ENCODE measurements at places on chromosomes 16 and 17. TPM values are rescaled to one million over a fixed set of nuclear protein-coding genes. Genes with fewer than 3 reads are reported as not detected.

Gene MILR1
- 1.4 TPM for total RNA-seq

Gene MAPT
- 1.8 TPM for total RNA-seq

Gene CPD
- 34.6 TPM for total RNA-seq

Gene MVP
- total RNA-seq, result 150 TPM

Gene CDH1
- total RNA-seq, result 4.0 TPM

Gene MMP25
- 1.3 TPM for total RNA-seq

Gene TK1
- total RNA-seq, result 239 TPM

Gene IRX3
- total RNA-seq, result 6.5 TPM

Gene BTBD17
- total RNA-seq, result 0.05 TPM

Gene SLC2A4
- total RNA-seq, result 0.35 TPM

Gene NME1
- 617 TPM for total RNA-seq

Gene KREMEN2
- total RNA-seq, result 1.8 TPM

Gene CBX2
- total RNA-seq, result 15.6 TPM

Gene STAC2
- total RNA-seq, result 7.8 TPM

Gene DDX52
- 26.0 TPM for total RNA-seq

Gene SBK1
- total RNA-seq, result 0.34 TPM

Gene SSTR5
- 0.51 TPM for total RNA-seq

Gene SLC5A2
- total RNA-seq, result 0.23 TPM

Gene KRTAP4-6
- not detected for total RNA-seq

Gene SLFN12L
- total RNA-seq, result not detected

Gene PYDC1
- total RNA-seq, result not detected

Gene KRT40
- total RNA-seq, result not detected

Gene HBQ1
- total RNA-seq, result 7.3 TPM

Gene PYY
- 0.08 TPM for total RNA-seq

Gene KRT28
- not detected for total RNA-seq

Gene BCL6B
- total RNA-seq, result not detected

Gene CCL8
- total RNA-seq, result not detected

Gene SLFN5
- total RNA-seq, result 2.5 TPM

Gene PRSS36
- 2.1 TPM for total RNA-seq

Gene CBX8
- total RNA-seq, result 16.5 TPM

Gene KRTAP16-1
- not detected for total RNA-seq

Gene CCL18
- not detected for total RNA-seq

Gene CD300E
- total RNA-seq, result not detected

Gene GRAP
- 0.53 TPM for total RNA-seq

Gene SEPTIN12
- total RNA-seq, result not detected

Gene RAB26
- 4.4 TPM for total RNA-seq

Gene KRT26
- not detected for total RNA-seq

Gene P2RX1
- not detected for total RNA-seq

Gene TMEM114
- total RNA-seq, result not detected

Measured in A549 treated with AZD2906 at 1 μM for 4 hours (cell line).